ENCODE measurements at places on chromosomes 3 and 15.

DNA sequence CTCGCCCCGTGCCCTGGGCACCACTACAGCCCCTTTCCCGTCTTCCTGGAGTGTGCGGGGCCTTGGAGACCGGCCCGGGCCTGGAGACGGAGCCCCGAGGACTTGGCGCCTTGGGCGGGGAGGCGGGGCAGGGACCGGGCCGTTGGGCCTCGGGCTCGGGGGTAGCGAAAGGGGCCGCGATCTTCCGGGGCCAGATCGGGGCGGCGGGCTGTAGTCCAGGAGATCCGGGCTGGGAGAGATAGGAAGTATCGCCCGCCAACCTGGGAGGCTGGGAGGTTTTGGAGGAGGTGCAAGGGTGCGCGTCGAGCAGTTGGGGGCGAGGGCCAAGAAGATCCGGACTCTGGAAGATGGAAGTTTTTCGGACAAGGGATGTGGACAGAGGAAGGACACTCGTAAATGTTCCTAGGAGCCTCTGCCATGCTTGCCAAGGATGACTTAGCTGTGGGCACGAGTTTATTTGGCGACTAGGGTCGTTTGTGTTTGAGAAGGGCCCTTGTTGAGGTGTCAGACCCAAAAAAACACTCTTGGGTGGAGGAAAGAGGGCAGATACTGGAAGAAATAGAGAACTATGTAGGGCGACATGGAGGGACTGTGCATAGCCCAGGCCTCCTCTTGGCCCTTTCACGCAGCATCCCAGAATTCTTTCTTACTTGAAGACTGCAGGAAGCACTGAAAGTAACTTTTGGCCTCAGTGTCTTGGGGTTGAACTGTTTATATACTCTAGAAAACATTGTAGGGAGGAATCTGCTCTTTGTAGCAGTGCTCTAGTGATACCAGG lies 712 bp downstream of the RTF1 start:
- DNase-seq = peak; percentile 47

- DNase-seq = no peak
Measured at GRCh38 chr3:87033205-87033604, 42.3 kb upstream of the VGLL3 start.

- peak; percentile 18 for DNase-seq
Measured at GRCh38 chr3:52044869-52045619, 11.3 kb downstream of the DUSP7 start.

DNA sequence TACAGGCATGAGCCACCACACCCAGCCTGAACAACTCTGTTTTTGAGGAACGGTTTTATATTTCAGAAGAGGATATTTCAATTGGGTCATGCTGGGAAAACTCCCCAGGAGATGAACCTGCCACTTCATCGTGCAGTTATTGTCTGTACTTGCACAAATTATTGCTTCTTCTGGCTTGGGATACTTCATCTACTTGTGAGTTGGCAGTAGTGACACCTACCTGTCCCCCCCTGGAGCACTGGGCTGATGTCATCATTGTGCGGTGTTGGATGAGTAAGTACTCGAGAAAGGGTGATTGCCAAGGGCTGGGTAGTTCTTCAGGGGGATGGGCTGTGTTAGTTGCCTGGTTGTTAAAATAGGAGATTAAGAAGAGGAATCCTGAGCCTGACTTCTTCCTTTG lies 85.1 kb upstream of the SAMMSON start:
- DNase-seq = no peak

DNA sequence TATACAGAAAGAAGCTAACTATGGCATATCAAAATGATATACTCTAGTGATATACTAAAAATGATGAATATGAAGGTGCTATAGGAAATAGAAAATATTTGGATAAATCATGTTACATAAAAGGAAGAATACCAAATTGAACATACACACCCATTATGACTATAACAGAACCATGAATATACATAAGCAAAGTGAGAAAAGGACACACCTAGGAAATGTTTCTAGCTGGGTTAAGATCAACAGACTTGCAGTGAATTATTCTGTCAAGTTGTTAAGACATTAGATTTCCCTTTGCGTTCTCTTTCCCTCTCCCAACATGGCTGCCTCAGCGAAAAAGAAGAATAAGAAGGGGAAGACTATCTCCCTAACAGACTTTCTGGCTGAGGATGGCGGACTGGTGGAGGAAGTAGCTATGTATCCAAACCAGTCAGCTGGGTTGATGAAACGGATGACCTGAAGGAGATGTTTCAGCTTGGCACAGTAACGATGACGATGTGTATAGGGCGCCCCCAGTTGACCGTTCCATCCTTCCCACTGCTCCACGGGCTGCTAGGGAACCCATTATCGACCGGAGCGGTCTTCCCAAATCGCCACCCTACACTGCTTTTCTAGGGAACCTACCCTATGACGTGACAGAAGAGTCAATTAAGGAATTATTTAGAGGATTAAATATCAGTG lies 20.2 kb upstream of the PARP14 start:
- no peak for DNase-seq

Measured in KBM-7 (cell line).